ENCODE measurements at places on chromosomes 2 and 18. TPM values are rescaled to one million over a fixed set of nuclear protein-coding genes. Genes with fewer than 3 reads are reported as not detected.

Gene DSEL
- total RNA-seq: 16.9 TPM

Gene STK11IP
- total RNA-seq: 29.9 TPM

Gene GKN1
- total RNA-seq: not detected

Gene SCN9A
- 2.9 TPM for total RNA-seq

Gene NDC80
- 0.29 TPM for total RNA-seq

Gene ALPP
- not detected for total RNA-seq

Gene LRRC30
- not detected for total RNA-seq

Gene RBM43
- total RNA-seq: 3.7 TPM

DNA sequence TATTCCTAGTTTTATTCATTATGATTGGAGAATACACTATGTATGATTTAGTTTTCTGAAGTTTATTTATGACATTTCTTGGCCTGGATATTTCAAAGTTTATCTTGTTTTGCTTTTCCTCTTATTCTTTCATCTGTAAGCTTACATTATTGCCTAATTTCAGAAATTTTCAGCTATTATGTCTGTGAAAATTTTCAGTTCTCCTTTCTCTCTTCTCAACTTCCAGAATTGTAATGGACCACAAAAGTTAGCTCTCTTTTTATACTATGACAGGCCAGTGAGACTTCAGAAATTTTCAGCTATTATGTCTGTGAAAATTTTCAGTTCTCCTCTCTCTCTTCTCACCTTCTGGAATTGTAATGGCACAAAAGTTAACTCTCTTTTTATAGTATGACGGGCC lies 97.2 kb upstream of the SCN7A start:
- DNase-seq: no peak

DNA sequence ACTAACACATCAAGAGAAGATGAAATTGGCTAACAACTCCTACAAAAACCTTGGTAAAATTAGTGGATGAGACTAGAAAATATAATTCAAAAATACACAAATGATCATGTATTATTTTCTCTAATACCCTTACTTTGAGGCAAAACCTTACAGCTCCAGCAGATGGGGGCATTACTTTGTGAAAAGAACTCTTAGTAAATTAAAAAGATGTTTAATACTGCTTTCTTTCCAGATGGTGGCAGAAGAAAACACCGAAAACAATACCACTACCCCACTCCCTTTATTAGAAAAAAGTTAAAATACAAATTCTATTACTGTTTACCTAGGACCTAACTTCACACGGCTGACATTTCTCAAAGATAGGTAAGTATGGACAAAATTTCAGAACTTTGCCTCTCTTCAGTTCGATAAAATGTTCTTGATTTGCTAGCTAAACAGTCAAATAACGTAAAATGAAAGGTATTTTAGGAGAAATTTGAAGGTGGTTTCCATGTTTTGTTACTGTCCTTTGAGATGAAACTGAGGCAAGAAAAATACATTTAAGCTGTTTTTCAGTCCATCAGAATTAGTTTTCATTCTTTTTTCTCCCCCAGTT lies 30.6 kb downstream of the ORC4 start:
- no peak for DNase-seq

DNA sequence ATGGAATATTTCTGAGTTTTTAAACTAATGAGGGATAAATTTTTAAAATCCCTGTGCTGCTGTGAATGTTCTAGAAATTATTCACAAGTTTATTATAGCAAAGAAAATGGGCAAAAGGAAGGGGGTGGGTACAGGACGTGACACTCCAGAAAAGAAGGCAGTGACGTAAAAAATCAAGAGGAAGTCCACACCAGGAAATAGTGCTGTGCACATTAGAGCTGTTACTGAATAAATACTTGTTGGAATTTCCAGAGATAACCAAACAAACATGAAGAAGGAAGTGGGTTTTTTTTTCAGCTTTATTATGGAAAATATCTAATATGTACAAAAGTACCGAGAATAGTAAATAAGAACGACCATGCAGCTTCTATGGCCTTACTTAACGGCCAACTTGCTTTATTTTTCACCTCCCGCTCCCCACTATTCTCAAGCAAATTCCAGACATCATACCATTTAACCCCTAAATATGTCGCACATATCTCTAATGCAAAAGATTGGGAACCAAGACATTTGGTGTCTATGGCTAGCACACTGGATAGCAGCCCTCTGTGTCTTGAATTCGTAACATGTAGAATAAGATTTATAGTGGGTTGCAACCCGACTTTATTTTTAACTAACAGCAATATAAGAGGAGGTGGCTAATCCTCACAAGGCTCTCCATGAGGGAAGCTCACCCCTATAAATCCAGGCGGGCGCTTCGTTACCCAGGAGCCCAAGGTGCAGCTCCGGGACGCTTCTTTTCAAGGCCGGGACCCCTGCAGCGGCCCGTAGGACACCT lies 580 bp upstream of the NDUFV2 start:
- DNase-seq: no peak

DNA sequence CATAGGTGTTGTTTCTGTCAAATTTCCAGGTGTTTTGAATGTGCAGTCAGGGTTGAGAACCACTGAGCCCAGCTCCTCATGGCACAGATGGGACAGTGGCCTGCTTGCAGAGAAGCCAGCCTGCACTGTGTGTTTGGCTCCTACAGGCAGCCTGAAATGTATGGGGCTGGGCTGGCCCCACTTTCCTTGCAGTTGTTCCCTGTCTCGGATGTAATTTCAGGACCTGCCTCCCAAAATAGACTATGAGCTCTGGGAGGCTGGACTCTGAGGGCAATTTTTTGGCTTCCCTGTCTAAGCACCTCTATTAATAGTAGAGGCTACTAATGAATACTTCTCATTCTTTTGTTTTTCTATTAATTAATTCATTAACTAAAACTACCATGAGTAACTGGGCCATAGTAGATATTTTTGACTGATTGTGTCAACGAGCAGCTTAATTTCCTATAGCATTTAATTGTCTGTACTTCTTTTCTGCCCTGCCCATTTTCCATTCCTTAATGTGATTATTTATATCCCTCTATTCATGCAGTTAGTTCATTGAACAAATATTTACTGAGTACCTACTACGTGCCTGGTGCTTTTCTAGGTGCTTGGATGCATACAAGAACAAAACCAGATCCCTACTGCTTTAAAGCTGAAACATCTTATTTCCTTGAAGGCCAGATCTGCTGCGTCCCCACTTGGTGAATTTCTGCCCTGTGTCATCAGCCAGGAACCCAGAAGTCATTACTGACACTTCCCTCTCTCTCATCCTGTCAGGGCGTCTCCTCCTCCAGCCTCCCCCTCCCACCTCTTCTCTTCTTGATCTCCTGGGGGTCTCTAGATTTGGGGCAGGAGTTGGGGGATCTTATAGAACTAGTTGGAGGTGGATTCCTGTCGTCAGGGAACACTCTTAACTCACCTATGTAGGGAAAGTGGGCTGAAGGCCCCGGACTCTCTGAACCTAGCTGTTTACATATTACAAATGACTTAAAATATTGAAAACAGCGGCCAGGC lies 16.3 kb downstream of the DYSF start:
- no peak for DNase-seq

- DNase-seq: no peak
Observed at GRCh38 chr2:205767617-205768016, 85.3 kb downstream of the NRP2 start.

GRCh38 chr2:105129722-105130232 lies 91.9 kb downstream of the MRPS9 start:
- no peak for DNase-seq

DNA sequence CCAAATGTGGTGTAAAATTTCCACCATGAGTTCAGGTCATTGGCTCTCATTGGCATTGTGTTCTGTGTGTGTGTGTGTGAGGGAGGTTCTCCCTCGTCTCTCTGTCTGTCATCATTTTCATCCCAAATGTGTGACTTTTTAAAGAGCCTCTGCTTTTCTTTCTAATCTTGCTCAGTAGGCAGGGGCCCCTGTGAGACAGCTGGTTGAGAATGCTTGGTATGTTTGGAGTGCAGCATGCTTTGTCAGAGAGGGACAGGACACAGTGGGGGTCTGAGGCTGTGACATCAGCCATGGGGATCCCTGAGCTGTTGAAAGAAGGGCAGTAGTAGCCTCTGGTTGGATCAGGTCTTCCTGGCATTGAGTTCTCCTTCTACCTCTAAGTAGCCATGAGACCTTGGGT lies 10.6 kb downstream of the PTPRM start:
- no peak for DNase-seq

DNA sequence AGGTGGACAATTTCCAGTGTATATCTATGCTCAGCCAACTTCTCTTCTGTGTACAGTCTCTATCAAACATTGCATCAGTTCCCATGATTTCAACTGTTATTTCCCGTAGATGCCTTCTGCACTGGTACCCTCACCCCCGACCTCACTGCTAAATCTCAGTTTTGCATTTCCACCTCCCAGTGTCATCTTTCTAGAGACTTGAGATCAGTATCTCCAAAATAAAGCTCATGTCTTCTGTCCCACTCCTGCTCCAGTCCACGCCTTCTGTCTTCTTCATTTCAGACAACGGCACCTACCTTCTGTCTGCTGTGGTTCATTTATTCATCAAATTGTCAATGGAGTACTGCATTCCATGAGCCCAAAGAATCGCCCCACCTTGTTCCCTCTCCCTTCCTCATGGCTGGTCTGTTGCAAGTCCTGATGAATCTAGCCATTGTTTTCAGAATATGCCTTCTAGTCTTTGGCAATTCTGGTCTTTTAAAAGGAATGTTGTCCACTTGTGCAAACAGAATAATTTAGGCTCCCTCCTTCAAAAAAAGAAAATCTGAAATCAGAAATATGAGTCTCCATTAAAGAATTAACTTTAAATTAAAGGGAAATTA lies 23.3 kb upstream of the NPAS2 start:
- DNase-seq: no peak

DNA sequence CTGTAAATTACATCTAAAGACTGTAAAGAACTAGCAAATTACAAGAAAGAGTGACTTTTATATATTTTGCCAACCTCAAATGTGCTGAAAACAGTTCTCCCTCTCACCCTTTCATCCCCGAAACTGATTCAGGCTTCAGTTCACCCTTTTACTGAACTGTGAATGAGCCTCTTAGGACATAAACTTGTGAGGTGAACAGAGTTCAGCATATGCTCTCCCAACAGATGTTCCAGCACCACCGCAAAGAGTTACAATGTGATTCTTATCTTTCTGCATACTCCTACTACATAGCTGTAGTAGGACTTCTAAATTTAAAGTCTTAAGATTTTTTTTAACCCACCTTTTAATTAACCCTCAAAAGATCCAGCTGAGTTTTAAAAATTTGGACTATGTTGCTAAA lies 1.2 kb upstream of the ZCCHC2 start:
- no peak for DNase-seq

DNA sequence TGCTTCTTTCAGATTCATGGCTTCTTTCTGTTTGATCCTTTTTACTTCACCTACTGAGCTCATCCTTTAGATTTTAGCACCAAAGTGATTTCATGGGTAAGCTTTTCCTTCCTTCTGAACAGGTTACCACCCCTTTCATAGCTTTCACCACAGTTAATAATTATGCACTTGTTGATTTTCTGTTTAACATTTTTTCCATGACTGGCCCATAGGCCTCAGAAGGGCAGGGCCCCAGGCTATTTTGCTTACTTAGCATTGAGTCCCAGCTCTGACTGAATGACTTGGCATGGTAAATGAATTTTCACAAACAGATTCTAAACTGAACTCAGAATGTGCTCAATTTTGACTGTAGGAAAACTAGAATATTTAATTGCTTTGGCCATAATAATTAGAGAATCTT lies 177.0 kb downstream of the GCA start:
- no peak for DNase-seq

DNA sequence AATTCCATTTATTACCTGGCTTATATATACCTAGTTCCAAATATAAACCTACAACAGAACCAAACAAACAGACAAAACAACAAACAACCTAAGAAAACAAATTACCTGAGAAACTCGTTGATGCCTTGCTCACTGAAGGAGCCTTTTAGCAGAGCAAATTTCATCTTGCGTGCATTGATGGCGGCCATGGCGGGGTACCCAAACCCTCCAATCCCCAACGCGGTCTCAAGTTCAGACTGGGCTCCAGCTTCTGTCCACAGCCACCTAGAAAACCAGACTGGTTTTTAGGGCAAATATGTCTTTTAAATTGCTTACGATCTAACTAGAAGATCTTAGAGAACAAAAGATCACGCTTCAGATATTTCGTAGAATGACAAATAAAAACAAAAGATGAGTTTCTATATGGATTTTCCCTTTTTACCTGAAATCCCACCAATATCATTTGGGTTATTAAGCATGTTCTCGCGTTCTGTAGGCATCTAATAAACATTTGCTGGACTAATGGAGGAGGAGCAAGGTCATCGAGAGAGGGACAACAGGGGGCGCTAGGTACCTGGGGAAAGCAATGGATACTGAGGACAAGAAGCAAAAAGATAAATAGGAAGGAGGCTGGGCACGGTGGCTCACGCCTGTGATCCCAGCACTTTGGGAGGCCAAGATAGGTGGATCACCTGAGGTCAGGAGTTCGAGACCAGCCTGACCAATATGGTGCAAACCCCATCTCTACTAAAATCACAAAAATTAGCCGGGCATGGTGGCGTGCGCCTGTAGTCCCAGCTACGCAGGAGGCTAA lies 25.2 kb downstream of the PDIA6 start:
- DNase-seq: peak; percentile 62

Data from aorta (tissue), 5 donors.